Activated T-cell treated with anti-CD3 and anti-CD28 coated beads, Interleukin-2, amount 50 U/mL, for 4 hours (primary cell): ENCODE measurements at places on chromosomes 11 and 22.

GRCh38 chr22:38638728-38639127, 17.5 kb downstream of the FAM227A start:
- no peak for DNase-seq

DNA sequence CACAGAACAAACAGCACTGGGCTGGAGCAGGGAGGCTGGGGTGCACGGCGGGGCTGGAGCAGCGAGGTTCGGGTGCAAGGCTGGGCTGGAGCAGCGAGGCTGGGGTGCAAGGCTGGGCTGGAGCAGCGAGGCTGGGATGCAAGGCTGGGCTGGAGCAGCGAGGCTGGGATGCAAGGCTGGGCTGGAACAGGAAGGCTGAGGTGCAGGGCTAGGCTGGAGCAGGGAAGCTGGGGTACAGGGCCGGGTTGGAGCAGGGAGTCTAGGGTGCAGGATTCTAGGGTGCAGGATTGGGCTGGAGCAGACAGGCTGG, 198.5 kb downstream of the BRD1 start:
- no peak for DNase-seq

DNA sequence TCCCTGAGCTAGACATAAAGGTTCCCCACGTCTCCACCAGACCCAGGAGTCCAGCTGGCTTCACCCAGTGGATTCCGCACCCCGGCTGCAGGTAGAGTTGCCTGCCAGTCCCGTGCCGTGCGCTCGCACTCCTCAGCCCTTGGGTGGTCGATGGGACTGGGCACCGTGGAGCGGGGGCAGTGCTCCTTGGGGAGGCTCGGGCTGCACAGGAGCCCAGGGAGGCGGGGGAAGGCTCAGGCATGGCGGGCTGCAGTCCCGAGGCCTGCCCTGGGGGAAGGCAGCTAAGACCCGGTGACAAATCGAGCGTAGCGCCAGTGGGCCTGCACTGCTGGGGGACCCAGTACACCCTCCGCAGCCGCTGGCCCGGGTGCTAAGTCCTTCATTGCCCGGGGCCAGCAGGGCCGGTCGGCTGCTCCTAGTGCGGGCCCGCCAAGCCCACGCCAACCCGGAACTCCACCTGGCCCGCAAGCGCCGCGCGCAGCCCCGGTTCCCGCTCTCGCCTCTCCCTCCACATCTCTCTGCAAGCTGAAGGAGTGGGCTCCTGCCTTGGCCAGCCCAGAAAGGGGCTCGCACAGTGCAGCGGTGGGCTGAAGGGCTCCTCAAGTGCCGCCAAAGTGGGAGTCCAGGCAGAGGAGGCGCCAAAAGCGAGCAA, 9.5 kb upstream of the TREH start:
- no peak for DNase-seq

DNA sequence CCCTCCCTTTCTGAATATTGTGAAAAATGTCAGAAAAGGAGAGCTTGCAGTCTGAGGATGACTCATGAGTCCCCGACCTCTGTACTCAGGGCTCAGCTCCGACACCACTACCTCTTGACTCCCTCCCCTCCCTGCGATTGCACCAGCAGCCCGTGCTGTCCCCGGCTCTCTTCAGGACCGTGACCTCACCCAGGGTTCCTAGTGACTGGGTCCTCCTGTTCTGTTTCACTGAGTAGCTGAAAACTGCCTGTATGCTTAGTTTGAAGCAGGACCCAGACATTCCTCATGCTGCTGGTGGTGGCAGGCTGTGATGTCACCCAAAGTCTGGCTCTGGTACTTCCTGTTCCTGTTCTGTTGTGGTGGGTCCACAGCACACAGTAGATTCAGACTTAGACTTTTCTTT, 11.7 kb downstream of the PHRF1 start:
- DNase-seq = peak; percentile 73

DNA sequence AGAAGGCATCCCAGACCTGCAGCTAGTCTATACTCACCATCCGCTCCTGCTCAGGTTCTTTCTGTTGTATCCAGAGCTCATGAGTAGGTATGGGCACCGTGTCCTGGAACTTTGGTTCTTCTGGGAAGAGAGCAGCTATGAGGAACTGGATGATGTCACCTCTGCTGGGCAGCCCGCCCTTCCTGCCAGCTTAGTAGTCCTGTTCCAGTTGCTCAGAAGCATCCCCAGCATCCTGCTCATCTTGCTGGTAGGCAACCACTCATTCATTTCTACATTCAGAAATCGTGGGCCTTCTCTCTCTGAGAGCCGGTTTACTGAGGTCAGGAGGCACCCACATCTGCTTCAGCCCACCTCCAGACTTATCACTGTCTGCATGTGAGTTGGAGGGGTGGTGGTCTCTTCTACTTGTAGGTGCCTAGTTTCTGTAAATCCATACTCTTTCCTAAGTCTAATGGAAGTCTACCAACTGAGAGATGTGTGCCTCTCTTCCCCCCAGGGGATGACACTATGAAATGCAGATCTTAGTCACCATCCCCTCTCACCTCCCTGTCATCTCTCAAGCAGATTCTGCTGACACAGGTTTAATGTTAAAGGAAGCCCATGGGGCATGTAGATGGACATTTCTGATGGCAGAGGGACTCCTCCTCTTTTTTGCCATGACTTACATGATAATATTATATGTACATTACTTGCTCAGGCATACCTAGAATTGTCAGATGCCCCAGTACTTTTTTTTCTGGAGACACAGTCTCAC, 29.6 kb upstream of the CCDC134 start:
- no peak for DNase-seq

- DNase-seq = no peak
These were observed 88.1 kb downstream of the RTL6 start for GRCh38 chr22:44409974-44410316.
